Esophagus muscularis mucosa (tissue), 4 donors: ENCODE measurements at places on chromosomes 4 and X.

DNA sequence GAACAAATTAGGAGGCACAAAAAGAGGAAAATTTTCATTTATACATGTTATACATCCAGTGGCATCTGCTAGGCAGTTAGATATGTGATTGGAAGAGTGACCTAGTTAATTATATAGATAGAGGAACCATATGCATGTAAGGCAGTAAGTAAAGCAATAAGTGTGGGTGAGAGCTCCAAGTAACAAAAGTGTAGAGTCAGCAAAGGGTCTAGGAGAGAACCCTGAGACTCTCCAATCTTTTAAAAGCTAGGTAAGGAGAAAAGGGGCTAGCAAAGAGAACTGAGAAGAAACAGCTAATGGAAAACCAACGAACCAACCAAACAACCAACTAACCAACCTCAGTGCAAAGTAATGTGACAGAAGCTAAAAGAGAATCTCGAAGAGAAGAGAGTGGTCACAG, 3.8 kb upstream of the CFAP299 start:
- H3K4me1 ChIP-seq, result peaks cover 24% of the 10 kb centered on the region
- DNase-seq, result no peak

GRCh38 chr4:23717528-23718248, 172.2 kb downstream of the PPARGC1A start:
- no peaks in the 10 kb centered on the region for H3K27me3 ChIP-seq
- H3K4me3 ChIP-seq, result no peak overlapping the region
- DNase-seq, result no peak
- no peaks in the 10 kb centered on the region for H3K4me1 ChIP-seq

GRCh38 chrX:100677611-100678181, 33.7 kb downstream of the SRPX2 start:
- DNase-seq, result no peak
- peaks cover 10% of the 10 kb centered on the region for H3K4me1 ChIP-seq
- H3K4me3 ChIP-seq, result no peak overlapping the region
- no peaks in the 10 kb centered on the region for H3K27me3 ChIP-seq
- H3K27ac ChIP-seq, result no peak overlapping the region
- peaks cover 12% of the 10 kb centered on the region for H3K36me3 ChIP-seq

GRCh38 chr4:143186212-143186611, 1.5 kb downstream of the USP38 start:
- peaks cover 20% of the 10 kb centered on the region for H3K36me3 ChIP-seq
- DNase-seq, result no peak

DNA sequence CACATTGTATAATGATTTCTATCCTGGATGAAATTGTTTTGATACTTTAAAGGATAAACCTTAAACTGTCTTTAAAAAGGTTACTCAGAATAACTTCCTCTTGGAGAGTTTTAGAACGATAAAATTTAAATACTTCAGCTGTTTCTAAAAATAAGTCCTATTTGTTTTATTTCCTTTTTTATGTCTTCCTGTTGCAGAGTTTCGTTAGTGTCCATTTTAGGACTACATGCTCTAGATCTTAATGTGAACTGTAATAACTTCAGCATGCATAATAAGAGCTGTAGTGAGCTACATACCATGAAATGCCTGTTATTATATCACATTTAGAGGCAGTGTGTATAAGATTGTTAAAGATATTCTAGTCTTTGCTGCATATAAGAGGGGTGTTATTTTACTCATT, 14.6 kb downstream of the ATP10D start:
- H3K27me3 ChIP-seq, result no peaks in the 10 kb centered on the region
- H3K36me3 ChIP-seq, result no peaks in the 10 kb centered on the region
- H3K27ac ChIP-seq, result no peak overlapping the region
- no peak for DNase-seq

- no peaks in the 10 kb centered on the region for H3K27me3 ChIP-seq
- H3K4me3 ChIP-seq, result peak overlapping the region; percentile 23
- H3K36me3 ChIP-seq, result no peaks in the 10 kb centered on the region
- peak overlapping the region; percentile 71 for H3K27ac ChIP-seq
- DNase-seq, result no peak
- peaks cover 68% of the 10 kb centered on the region for H3K4me1 ChIP-seq
Measured at GRCh38 chr4:8437281-8437680, 3.2 kb downstream of the ACOX3 start.

- no peak for DNase-seq
- peaks cover 100% of the 10 kb centered on the region for H3K4me1 ChIP-seq
- H3K4me3 ChIP-seq, result peak overlapping the region; percentile 41
- no peaks in the 10 kb centered on the region for H3K27me3 ChIP-seq
- H3K36me3 ChIP-seq, result peaks cover 12% of the 10 kb centered on the region
- peak overlapping the region; percentile 99 for H3K27ac ChIP-seq
Measured at GRCh38 chr4:168849030-168849675, 160.9 kb downstream of the CBR4 start.

DNA sequence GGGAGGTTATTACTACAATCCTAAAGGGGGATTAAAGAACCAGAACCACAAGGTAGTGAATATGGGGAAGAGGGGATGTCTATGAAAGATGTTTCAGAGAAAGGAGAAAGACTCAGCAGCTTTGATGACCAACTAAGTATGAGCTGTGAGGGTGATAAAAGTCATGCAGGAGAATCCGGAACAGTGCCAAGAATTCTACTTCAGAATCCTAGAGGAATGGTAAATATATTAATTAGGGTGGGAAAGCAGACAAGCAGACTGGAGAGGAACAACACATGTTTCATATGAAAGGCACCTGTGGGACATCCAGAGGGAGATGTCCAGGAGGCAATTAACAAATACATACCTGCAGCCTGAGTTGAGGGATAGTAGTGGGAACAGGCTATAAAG, 642.2 kb upstream of the DIPK2B start:
- H3K4me1 ChIP-seq, result no peaks in the 10 kb centered on the region
- no peaks in the 10 kb centered on the region for H3K27me3 ChIP-seq
- DNase-seq, result no peak

DNA sequence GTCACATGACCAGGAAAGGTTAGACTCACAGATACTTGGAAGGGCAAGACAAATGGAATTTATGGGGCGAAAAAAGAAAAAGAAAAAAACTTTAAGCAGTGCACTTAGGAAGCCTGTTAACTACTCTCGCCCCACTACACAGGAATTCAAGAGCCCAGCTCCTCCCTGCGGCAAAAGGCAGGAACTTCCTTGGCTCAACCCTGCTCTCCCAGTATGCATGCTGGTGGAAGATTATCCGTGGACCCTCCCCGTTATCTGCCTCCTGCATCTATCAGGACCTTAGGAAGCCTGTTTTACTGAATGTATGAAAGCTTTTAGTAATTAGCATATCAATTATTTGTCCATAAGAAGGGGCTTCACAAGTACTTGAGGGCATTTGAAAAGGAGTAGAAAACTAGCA, 40.1 kb upstream of the RPA4 start:
- no peak overlapping the region for H3K27ac ChIP-seq
- no peaks in the 10 kb centered on the region for H3K4me1 ChIP-seq
- H3K27me3 ChIP-seq, result no peaks in the 10 kb centered on the region
- H3K36me3 ChIP-seq, result no peaks in the 10 kb centered on the region

DNA sequence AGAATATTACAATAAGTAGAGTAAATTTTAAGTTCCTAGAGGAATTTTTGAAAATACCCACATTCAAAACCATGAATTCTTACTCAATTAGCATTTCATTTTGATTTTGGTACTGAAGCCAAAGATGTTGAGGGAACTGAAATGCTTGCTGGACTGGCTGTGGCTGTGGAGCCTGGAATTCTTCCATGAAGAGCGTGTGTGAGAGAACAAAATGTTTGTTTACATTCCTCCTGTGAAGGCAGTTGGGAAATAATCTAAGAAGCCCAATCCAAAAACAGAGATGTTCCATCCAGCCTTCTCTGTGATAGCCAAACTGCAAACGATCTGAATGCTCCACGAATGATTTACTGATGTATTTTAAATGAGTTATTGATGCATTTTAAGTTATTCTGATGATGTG, 3.8 kb upstream of the ADH1B start:
- H3K4me1 ChIP-seq, result peaks cover 18% of the 10 kb centered on the region
- no peaks in the 10 kb centered on the region for H3K36me3 ChIP-seq
- no peak for DNase-seq
- H3K4me3 ChIP-seq, result no peak overlapping the region

GRCh38 chrX:72394518-72395170, 88.9 kb upstream of the CITED1 start:
- no peak for DNase-seq
- H3K27ac ChIP-seq, result no peak overlapping the region
- H3K27me3 ChIP-seq, result no peaks in the 10 kb centered on the region
- no peaks in the 10 kb centered on the region for H3K36me3 ChIP-seq
- H3K4me1 ChIP-seq, result peaks cover 11% of the 10 kb centered on the region

DNA sequence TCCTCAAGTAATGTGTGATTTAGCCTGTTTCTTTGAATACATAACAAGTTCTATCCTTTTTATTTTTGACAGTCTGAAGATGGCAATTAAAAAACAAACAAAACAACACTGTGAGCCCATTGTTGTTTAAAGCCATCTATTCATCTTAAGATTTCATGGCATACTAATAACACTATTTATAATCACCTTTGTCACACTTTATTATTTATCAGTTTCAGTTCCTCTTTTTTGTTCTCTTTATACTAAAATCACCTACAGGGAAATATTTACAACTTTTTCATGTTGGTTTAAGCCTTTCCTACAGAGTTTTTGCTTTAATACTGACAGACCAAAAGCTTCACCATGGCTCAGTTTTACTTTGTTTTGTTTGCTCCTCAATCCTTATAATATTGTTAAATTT, 247.4 kb upstream of the CTSO start:
- no peaks in the 10 kb centered on the region for H3K27me3 ChIP-seq
- H3K36me3 ChIP-seq, result no peaks in the 10 kb centered on the region
- no peak overlapping the region for H3K27ac ChIP-seq
- H3K4me1 ChIP-seq, result no peaks in the 10 kb centered on the region
- no peak overlapping the region for H3K4me3 ChIP-seq

DNA sequence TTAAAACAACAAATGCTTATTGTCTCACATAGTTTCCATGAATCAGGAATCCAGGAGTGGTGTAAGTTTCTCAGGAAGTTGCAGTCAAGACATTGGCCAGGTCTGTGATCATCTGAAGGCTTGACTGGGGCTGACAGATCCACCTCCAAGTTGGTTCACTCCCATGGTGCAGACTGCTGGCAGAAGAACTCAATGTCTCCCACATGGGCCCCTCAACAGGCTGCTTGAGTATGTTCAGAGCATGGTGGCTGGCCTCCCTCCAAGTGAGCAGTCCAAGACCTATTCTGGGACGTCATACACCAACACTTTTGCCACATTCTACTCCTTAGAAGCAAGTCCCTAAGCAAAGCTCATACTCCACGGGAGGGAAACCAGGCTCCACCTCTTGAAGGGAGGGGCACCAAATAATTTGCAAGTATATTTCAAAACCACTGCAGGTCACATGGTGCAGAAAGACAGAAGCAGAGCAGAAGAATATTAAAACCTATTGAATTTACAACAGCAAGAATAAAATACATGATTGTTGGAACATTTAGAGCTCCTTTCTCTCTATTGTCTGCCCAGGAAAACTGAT, 35.3 kb downstream of the LGI2 start:
- no peaks in the 10 kb centered on the region for H3K36me3 ChIP-seq
- H3K4me1 ChIP-seq, result peaks cover 34% of the 10 kb centered on the region
- no peak overlapping the region for H3K4me3 ChIP-seq
- H3K27ac ChIP-seq, result no peak overlapping the region
- no peaks in the 10 kb centered on the region for H3K27me3 ChIP-seq

DNA sequence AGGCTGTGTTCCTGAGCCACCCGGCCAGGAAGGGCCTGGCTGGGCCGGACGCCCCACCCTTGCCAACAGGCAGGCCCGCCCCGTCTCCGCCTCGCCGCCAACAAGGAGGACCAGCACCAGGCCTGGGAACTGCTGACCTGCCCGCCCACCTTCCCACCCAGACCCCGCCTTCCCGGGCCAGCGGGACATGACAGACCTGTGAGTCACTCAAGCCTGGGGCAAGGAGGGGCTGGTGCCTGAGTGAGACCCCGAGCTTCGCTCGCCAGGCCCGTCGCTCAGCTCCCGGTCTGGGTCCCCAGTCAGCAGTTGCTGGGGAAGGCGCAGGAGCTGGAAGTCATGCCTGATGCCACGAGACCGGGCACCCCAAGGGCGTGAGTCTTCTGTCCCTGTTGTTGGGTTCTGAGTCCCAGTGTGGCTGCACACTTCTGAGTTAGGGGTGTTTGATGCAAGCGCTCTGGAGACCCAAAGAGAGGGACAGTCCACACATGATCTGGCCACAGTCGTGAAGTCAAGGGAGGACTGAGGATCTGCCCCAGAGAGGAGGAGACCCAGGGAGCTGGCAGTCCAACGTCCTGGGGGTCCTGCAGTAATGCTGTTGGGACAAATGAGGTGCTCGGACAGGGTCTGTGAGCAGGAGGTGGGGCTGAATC, at the start of gene DNASE1L1:
Gene DNASE1L1 (minus strand): TSS at position 33 of the 650 bp plus-strand sequence. CDS start 3,686 bp downstream, outside the sequence.
- H3K4me3 ChIP-seq, result peak within 1 kb of the TSS; percentile 49
- no peaks in the 10 kb centered on the region for H3K27me3 ChIP-seq
- peaks cover 12% of the 10 kb centered on the region for H3K36me3 ChIP-seq
- H3K27ac ChIP-seq, result peak within 1 kb of the TSS; percentile 55
- H3K4me1 ChIP-seq, result peaks cover 18% of the 10 kb centered on the region
- DNase-seq, result no peak

GRCh38 chr4:120452536-120452935, 385.9 kb upstream of the MAD2L1 start:
- no peaks in the 10 kb centered on the region for H3K36me3 ChIP-seq
- no peak overlapping the region for H3K4me3 ChIP-seq
- H3K4me1 ChIP-seq, result no peaks in the 10 kb centered on the region
- no peaks in the 10 kb centered on the region for H3K27me3 ChIP-seq
- no peak for DNase-seq

- peaks cover 10% of the 10 kb centered on the region for H3K4me1 ChIP-seq
- H3K27me3 ChIP-seq, result no peaks in the 10 kb centered on the region
- no peak overlapping the region for H3K27ac ChIP-seq
- no peaks in the 10 kb centered on the region for H3K36me3 ChIP-seq
- H3K4me3 ChIP-seq, result no peak overlapping the region
Measured at GRCh38 chrX:120790552-120790951, 85.1 kb downstream of the CT47B1 start.

- H3K27ac ChIP-seq, result no peak overlapping the region
- no peaks in the 10 kb centered on the region for H3K36me3 ChIP-seq
- DNase-seq, result no peak
- no peaks in the 10 kb centered on the region for H3K27me3 ChIP-seq
- no peak overlapping the region for H3K4me3 ChIP-seq
Measured at GRCh38 chr4:14790494-14790893, 211.8 kb upstream of the CPEB2 start.

DNA sequence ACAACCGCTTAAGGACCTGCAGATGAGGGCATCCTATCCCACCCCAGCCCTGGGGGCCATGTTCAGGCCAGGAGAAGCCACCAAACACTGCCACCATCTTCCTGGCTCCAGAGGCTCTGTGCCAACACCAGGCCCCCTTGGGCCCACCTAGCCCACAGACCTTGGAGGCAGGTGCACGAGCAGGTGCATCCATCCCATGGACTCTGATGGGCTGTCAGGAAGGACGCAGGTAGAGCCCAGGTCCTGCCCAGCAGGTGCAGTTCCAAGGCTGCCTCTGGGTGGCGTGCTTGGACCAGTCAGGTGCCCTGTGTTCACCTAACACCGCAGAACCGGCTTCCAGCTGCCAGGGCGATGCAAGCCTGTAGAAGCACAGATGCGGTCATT, 22.8 kb upstream of the PDE6B start:
- no peak overlapping the region for H3K27ac ChIP-seq
- H3K4me3 ChIP-seq, result no peak overlapping the region
- no peak for DNase-seq
